ENCODE measurements at places on chromosomes 5 and 9.

DNA sequence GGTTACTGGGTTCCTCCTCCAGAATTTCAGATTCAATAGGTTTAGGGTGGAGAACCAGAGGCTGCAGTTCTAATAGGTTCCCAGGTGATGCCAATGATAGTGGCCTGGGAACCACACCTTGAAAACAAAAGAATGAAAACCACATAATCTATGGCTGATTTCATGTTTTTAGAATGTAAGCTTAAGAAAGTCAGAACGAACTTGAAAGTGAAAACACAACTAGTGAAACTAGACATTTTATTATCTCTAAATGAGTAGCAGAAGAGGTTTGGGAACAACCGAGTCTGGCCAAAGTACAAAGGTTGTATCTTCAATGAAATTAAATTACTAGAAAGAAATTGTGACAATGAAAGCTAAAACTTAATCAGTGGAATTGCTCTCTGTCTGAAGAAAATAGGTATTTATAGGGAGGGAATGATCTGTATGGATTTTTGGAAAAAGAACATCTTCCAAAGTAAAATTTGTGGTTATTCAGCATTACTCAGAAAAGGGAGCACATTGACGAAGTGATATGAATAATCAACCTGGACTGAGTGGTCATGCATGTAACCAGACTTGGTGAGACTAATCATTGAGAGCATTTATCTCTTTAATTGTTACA lies 24.9 kb upstream of the CEP120 start:
- H3K27me3 ChIP-seq = no peaks in the 10 kb centered on the region
- no peak overlapping the region for H3K27ac ChIP-seq
- H3K4me1 ChIP-seq = no peaks in the 10 kb centered on the region
- DNase-seq = no peak
- H3K4me3 ChIP-seq = no peak overlapping the region

GRCh38 chr9:17587113-17587512 lies 8.2 kb downstream of the SH3GL2 start:
- H3K27me3 ChIP-seq = no peaks in the 10 kb centered on the region
- no peak overlapping the region for H3K4me3 ChIP-seq
- H3K27ac ChIP-seq = no peak overlapping the region
- no peaks in the 10 kb centered on the region for H3K4me1 ChIP-seq

- H3K27ac ChIP-seq = no peak overlapping the region
- H3K27me3 ChIP-seq = no peaks in the 10 kb centered on the region
- peaks cover 43% of the 10 kb centered on the region for H3K36me3 ChIP-seq
- H3K4me3 ChIP-seq = no peak overlapping the region
- peaks cover 19% of the 10 kb centered on the region for H3K4me1 ChIP-seq
- no peak for DNase-seq
Observed at GRCh38 chr5:179803651-179804554, 2.8 kb downstream of the MGAT4B start.

DNA sequence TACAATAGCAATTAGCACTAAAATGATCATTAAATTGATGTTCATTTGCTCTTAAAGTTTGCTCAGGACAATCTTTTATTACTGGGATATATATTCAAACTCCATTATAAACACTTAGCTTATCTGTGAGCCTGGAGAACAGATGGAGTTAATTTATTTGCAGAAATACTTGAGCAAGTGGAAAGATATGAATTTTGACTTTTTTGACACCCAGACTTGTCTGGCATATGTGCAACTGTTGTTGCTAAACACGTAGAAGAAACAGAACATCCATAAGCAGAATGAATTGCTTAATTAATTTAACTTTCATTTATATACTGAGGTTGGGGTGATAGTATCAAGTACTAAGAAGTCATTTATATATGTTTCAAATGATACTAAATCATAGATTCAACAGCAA lies 820.7 kb upstream of the TYRP1 start:
- no peak overlapping the region for H3K4me3 ChIP-seq
- H3K27ac ChIP-seq = no peak overlapping the region
- no peak for DNase-seq

GRCh38 chr9:93679536-93680442 lies 103.4 kb downstream of the PHF2 start:
- peaks cover 30% of the 10 kb centered on the region for H3K36me3 ChIP-seq
- no peaks in the 10 kb centered on the region for H3K27me3 ChIP-seq
- no peak overlapping the region for H3K4me3 ChIP-seq
- no peak overlapping the region for H3K27ac ChIP-seq
- no peaks in the 10 kb centered on the region for H3K4me1 ChIP-seq

DNA sequence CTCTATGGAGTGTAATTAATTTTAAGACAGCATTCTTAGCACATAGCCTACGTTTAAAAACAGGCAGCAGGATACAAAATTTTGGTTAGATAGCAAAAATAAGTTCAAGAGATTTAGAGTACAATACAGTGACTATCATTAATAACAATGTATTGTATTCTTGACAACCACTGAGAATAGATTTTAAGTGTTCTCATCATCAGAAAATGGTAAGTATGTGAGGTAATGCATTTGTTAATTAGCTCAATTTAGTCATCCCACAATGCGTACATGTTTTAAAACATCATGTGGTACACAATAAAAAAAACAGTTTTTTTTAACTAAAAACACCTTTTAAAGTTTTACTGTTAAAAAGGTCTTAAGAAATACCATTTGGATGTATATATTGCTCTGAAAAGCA lies 94.2 kb downstream of the MUSK start:
- H3K27ac ChIP-seq = no peak overlapping the region
- H3K4me1 ChIP-seq = peaks cover 5% of the 10 kb centered on the region
- H3K4me3 ChIP-seq = no peak overlapping the region
- H3K27me3 ChIP-seq = no peaks in the 10 kb centered on the region

- H3K36me3 ChIP-seq = no peaks in the 10 kb centered on the region
- DNase-seq = peak; percentile 3
- H3K4me3 ChIP-seq = no peak overlapping the region
- no peak overlapping the region for H3K27ac ChIP-seq
Observed at GRCh38 chr9:1208157-1208556, 158.0 kb downstream of the DMRT2 start.

DNA sequence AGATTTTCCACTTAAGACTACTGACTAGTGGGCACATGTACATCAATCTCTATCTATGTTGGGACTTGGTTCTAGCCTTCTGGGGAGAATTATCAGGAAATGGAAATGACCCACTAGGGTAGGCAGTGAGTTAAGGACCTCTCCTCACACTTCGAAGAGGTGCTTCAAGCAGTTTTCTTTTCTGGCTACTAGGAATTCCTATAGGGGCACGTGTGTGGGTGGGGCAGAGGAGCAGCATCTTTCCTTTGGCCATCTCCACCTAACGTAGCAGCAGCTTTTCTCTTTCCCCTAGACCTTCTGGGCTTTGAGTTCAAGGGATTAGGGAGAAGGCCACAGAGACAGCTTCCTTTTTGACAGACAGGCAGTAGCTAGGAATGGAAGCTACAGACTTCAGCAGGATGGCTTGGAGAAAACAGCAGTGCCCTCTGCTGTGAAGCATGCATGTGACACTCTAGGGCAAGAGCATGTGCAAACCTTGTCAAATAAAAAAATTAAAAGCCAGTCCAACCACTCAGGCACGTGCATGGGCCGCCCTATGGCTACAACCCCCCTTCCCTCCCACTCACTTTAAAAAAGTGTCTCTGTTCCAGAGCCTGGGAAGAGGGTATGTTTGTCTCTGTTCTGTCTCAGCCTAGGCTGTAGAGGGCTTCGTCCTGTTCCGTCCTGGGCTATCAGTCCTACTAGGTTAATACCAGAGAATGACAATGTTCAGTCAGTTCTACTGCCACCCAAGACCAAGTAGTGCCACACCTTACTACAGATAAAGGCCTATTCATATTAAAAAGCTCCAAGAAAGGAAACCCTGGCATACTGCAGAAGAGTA lies 8.7 kb upstream of the GFRA3 start:
- H3K36me3 ChIP-seq = peaks cover 9% of the 10 kb centered on the region
- H3K4me1 ChIP-seq = no peaks in the 10 kb centered on the region
- H3K27me3 ChIP-seq = no peaks in the 10 kb centered on the region
- H3K27ac ChIP-seq = no peak overlapping the region
- peak; percentile 68 for DNase-seq

- no peak overlapping the region for H3K4me3 ChIP-seq
- no peak for DNase-seq
- no peaks in the 10 kb centered on the region for H3K27me3 ChIP-seq
- H3K27ac ChIP-seq = no peak overlapping the region
- H3K4me1 ChIP-seq = no peaks in the 10 kb centered on the region
Observed at GRCh38 chr5:177070536-177071191, 16.1 kb upstream of the FGFR4 start.

DNA sequence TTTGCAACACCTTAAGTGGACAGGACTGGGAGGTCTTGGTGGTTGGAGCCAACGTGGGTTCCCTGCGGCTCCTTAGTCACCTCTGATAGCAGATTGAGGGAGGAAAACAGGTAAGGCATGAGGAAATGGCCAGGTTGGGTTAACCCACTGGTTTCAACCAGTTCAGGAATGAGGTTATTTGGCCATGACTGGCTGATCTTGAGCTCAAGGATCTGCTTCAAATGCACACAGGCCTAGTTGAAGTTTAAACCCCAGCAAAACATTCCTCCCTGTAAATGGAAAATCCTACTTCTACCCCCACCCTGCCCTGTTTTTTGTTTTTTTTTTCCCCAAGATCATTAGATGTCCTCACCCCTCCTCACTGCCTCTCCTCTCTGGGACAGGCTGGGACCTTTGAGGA lies 3.2 kb upstream of the NUP214 start:
- H3K27me3 ChIP-seq = no peaks in the 10 kb centered on the region
- H3K4me1 ChIP-seq = peaks cover 2% of the 10 kb centered on the region
- no peak for DNase-seq
- peaks cover 36% of the 10 kb centered on the region for H3K36me3 ChIP-seq
- H3K27ac ChIP-seq = no peak overlapping the region
- H3K4me3 ChIP-seq = no peak overlapping the region

DNA sequence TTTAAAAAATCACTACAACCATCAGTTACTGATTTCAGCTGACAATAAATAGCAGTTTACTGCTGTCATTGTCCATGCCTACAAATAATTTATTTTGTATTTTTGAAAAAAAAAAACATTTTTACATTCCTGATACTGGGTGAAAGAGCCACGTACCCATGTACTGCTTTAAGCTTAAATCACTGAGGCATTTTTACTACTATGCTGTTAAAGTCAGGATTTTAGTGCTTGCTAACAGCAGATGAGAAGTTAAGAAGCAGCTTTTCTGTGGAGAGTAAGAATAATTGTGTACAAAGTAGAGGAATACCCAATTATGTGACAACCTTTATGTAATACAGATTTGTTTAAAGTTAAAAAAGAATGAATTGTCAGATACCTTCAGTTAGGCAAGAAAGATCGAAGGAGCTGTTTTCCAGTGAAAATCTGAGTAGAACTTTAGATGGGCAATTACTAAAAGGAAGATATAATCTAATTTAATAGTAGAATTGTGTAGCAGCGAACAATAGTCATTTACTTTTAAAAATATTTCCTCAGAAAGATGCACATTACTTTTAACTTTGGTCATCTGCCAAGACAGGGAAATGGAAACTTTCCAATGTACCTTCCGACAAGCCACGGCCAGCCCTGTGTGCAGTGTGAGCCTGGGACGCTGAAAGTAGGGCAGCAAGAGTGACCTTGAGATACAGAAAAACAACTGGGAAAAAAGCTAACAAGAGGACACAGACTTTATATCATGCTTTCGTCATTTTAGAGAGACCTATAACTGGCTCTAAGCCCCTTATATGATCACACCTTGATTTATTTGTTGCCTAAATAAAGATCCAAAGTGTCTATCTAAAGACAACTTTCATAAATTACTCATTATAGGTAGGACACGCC lies 39.9 kb downstream of the RHOBTB3 start:
- peaks cover 24% of the 10 kb centered on the region for H3K36me3 ChIP-seq
- DNase-seq = no peak
- H3K27ac ChIP-seq = no peak overlapping the region
- no peaks in the 10 kb centered on the region for H3K27me3 ChIP-seq
- peaks cover 3% of the 10 kb centered on the region for H3K4me1 ChIP-seq

DNA sequence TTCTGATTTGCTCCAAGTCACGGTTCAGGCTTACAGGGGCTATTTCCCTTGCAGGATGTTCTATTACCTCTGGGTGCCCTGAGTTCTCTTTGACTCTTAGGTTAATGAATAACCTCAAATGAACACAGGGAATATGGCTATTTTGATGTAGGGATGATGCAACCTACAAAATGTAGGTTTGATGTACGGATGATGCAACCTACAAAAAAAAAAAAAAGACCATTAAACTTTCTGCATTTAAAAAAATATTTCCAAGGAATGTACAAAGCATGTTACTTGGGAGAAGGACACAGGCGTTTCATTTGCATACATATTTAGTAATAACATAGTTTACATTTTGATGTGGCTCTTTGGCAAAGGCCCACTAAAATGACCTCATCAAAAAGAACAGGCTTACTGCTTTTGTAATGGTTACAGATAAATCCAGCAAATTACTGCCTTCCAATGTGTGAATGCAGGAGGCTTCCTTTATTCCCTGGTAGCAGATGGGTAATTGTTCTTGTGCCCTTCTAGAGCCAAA lies 36.3 kb downstream of the ZNF474 start:
- no peak for DNase-seq
- H3K4me3 ChIP-seq = no peak overlapping the region
- no peaks in the 10 kb centered on the region for H3K27me3 ChIP-seq
- H3K4me1 ChIP-seq = no peaks in the 10 kb centered on the region
- no peak overlapping the region for H3K27ac ChIP-seq

GRCh38 chr5:76622076-76622475 lies 1.1 kb downstream of the F2RL2 start:
- no peaks in the 10 kb centered on the region for H3K27me3 ChIP-seq
- no peaks in the 10 kb centered on the region for H3K4me1 ChIP-seq
- no peak overlapping the region for H3K4me3 ChIP-seq
- no peak overlapping the region for H3K27ac ChIP-seq
- no peaks in the 10 kb centered on the region for H3K36me3 ChIP-seq

GRCh38 chr9:27335075-27335474 lies 38.1 kb upstream of the EQTN start:
- H3K4me1 ChIP-seq = peaks cover 6% of the 10 kb centered on the region
- H3K4me3 ChIP-seq = no peak overlapping the region
- no peaks in the 10 kb centered on the region for H3K27me3 ChIP-seq
- peaks cover 7% of the 10 kb centered on the region for H3K36me3 ChIP-seq
- no peak overlapping the region for H3K27ac ChIP-seq
- no peak for DNase-seq

GRCh38 chr5:67066815-67067214 lies 129.8 kb downstream of the CD180 start:
- no peak overlapping the region for H3K27ac ChIP-seq
- no peaks in the 10 kb centered on the region for H3K4me1 ChIP-seq
- no peak overlapping the region for H3K4me3 ChIP-seq
- H3K27me3 ChIP-seq = no peaks in the 10 kb centered on the region
- DNase-seq = no peak

DNA sequence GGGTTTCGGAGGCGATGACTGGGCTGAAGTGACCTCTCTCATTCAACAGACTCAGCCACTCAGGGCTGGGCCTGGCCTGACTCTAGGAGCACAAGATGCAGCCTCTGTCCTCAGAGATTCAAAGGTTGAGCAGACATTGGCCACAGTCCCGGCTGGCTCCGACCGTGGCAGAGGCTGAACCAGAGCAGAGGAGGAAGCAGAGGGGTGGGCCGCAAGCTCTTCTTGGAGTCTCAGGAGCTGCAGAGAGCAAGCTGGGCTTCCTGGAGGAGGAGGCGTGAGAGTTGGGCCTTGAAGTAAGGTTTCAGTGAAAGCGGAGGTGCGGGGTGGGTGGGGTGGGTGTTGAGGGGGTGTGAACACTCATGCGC lies 37.6 kb downstream of the ALG2 start:
- no peaks in the 10 kb centered on the region for H3K27me3 ChIP-seq
- H3K4me1 ChIP-seq = no peaks in the 10 kb centered on the region
- no peaks in the 10 kb centered on the region for H3K36me3 ChIP-seq
- no peak for DNase-seq
- no peak overlapping the region for H3K27ac ChIP-seq
